ENCODE measurements at places on chromosomes 2 and 18.
A peak's percentile ranks its signal among the peaks of the same experiment; 100 is the strongest.

DNA sequence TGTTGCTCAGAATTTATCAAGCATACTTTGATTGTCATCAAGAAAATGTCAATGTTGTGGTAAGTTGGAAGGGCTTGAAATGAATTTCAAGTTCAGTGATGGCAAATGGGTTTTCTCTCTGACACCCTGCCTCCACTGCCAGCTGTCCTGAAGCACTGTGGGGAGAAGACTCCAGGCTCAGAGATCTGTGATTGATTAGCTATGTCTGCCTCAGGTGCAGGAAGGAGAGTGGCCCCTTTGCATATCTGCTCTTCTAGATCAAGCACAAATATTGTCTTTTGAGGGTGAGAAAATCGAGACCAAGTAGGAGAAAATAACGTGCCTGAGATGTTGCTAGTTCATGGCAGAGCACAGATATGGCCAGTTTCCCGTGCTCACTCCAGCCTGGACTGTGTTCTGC, 178.8 kb upstream of the GLI2 start:
- DNase-seq: no peak

GRCh38 chr2:29084554-29084953, 10.2 kb upstream of the PCARE start:
- DNase-seq: no peak

DNA sequence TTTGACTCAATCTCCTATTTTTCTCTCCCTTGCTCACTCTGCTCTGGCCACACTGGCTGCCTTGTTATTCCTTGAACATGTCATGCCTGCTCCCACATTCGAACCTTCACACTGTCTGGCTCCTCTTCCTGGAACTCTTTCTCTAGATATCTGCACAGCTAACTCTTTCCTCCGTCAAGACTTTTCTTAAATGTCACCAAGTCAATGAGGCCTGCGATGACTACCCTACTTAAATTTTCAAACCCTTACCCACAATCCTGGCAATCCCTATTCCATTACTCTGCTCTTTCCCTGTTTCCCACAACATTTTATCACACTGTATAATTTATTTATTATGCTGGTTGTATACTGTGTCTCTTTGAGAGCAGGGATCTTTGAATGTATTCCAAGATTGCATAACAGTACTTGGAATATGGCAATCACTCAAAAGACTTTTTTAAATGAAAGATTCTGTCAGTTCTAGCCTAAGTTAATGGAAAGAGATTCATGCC, 206.2 kb downstream of the SRBD1 start:
- DNase-seq: no peak

GRCh38 chr2:144432921-144433320, 87.0 kb downstream of the ZEB2 start:
- no peak for DNase-seq

DNA sequence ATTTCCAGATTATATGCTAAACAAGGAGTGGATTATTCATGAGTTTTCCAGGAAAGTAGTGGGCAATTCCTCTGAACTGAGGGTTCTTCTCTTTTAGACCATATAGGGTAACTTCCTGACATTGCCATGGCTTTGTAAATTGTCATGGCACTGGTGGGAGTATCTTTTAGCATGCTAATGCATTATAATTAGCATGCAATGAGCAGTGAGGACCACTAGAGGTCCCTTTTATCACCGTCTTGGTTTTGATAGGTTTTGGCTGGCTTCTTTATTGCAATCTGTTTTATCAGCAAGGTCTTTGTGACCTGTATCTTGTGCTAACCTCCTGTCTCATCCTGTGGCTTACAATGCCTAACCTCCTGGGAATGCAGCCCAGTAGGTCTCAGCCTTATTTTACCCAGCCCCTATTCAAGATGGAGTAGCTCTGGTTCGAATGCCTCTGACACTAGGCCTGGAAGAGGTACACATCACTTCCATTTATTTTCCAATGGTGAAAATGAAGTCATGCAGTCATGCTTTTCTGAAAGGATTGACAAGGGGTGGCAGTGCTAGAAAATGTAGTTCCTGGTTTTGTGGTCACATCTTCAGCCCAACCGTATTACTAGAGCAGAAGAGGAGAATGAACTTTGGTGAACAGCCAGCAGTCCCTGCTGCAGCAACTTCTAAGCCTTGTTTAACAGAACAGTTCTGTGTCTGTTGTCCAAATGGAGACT, 26.6 kb upstream of the ITGA4 start:
- DNase-seq: no peak

- no peak for DNase-seq
Observed at GRCh38 chr2:144240656-144241339, 279.1 kb downstream of the ZEB2 start.

GRCh38 chr18:48790869-48791635, 159.7 kb downstream of the SMAD7 start:
- DNase-seq: no peak

- DNase-seq: no peak
Observed at GRCh38 chr2:22947741-22948140, 437.2 kb upstream of the KLHL29 start.

GRCh38 chr18:77702686-77703085, 453.0 kb downstream of the GALR1 start:
- peak; percentile 69 for DNase-seq
